ENCODE measurements at places on chromosomes 2 and 18.

DNA sequence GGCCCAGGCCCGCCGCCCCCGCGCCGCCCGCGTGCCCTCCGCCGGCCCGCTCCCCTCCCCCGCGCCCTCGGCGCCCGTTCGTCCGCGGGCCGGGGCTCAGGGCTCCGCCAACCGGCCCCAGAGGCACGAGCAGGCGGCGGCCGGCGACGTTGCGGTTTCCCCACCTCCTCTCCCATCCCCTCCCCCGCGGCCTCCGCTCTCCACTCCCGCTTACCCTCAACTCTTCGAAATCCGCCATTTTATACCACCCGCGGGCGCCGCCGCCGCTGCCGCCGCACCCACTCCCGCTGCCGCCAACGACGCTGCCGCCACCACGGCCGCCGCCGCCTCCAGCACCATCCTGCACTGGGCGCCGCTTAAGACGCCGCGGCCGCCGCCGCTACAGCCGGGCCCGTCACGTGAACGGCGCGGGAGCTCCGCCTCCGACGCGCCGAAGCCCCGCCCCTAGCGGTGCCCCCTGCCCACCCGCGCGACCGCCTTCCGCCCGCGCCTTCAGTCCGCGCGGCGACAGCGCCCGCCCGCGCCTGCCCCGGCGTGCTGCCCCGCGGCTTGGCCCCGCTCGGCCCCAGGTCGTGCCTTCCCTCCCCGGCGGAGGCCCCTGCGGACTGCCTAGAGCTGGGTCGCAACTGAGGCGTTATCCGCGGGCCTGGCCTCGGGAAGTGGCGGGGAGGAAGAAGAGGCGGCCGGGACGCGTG, at the start of the genes KATNAL2 and PIAS2:
Gene KATNAL2 (plus strand): TSS at position 495 of the 695 bp plus-strand sequence. CDS start 29,271 bp downstream, outside the sequence.
Gene PIAS2 (minus strand): TSS at position 400 of the 695 bp plus-strand sequence. CDS start 162 bp downstream, at position 238.
- DNase-seq, result peak; percentile 78

DNA sequence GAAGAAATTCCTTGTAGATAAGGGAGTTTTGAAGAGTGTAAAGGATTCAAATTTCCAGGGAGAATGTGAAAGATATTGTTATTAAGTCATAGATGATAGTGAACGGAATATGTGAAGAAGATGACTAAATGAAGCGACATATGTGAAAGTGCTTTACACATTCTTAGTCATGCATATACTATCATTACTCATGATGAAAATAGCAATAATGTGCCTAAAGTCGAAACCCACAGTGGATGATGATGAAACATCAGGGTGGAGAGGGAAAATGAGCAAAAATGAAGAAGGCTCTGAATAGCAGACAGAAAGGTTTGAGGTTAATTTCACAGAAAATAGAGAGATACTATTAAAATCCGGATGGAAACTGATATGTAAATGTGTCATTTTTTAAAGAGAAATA, 1237.1 kb downstream of the LRP1B start:
- DNase-seq, result no peak

DNA sequence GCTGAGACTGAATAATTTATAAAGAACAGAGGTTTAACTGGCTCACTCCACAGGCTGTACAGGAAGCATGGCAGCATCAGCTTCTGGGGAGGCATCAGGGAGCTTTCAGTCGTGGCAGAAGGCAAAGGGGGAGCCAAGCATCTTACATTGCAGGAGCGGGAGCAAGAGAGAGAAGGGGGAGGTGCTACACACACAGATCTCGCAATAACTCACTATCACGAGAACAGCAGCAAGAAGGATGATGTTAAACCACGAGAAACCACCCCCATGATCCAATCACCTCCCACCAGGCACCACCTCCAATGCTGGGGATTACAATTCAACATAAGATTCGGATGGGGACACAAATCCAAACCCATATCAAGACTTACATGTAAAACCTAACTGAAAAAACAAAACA, 17.8 kb upstream of the MATN3 start:
- DNase-seq, result no peak

DNA sequence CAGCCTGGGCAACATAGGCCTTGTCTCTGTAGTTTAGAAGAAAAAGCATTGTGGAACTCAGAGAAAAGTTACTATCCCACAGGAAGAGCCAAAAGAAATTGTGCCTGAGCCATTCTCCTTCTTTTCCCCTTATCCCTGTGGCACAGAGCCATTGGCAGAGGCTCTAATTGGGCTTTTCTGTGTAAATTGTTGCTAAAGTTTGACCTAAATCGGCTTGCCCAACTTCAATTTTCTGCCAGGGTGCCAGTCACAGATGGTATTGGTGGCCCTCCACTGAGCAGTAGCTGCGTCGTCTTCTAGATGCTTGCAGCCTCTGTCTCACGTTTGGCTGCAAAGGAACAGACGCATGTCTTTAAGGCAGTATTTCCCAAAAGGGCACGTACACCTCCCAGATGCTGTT, 30.3 kb downstream of the ZNF532 start:
- DNase-seq, result no peak

DNA sequence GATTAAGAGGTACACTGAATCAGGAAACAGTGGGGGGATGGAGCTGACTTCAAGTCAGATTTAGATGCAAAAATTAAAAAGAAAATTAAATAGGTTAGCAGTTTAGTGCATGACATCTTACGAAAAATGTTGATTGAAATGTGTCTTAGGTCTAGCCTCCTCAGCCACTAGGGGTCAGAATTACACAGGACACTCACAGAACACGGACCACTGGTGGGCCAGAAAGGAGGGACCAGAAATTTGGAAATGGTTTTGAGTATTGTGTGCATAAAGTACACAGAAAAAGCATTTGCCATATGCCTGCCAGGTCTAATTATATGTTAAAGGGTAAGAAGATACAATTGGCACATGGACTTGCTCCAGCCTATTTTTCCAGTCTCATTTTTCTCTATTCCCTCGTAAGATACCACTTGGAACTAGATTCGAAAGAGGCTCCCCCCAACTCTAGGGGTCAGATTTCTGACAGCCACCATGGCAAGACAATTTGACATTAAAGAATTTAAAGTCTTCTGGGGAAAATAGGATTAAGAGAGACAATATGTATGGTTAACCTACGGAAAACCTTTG, 550.2 kb upstream of the SETBP1 start:
- no peak for DNase-seq

- no peak for DNase-seq
Measured at GRCh38 chr2:209942426-209942825, 60.0 kb upstream of the RPE start.

DNA sequence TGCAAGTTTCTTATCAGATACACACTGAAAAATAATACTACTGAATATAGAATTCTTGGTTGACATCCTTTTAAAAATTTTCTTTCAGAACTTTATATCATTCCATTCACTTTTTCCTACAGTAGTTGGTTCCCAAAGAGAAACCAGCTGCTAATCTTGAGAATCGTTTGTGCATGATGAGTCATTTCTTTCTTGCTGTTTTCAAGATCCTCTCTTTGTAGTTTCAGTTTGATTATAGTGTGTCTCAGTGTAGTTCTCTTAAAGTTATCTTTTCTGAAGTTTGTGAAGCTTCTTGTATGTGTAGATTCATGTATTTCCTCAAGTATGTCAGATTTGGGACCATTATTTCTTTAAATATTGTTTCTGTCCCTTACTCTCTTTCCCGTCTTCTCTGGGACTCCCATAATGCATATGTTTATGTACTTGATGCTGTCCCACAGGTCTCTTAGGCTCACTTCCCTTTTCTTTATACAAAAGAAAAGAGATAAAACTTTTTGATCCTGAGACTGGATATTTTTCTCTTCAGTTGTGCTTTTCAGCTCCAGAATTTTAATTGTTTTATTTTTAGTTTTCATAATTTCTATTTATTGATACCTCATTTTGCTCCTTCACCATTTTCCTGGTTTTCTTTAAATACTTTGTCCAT, 801.0 kb downstream of the TDRD15 start:
- no peak for DNase-seq
